ENCODE measurements at places on chromosomes 2 and 18. TPM values are rescaled to one million over a fixed set of nuclear protein-coding genes. Genes with fewer than 3 reads are reported as not detected.
A peak's percentile ranks its signal among the peaks of the same experiment; 100 is the strongest.

- peak overlapping the region; percentile 72 for H3K27ac ChIP-seq
Measured at GRCh38 chr18:58447402-58448095, 181.3 kb downstream of the ALPK2 start.

- no peak overlapping the region for H3K27ac ChIP-seq
- H3K27me3 ChIP-seq = no peaks in the 10 kb centered on the region
- H3K4me3 ChIP-seq = no peak overlapping the region
- DNase-seq = no peak
Measured at GRCh38 chr2:231286964-231287363, 88.5 kb downstream of the ARMC9 start.

Gene NT5C1B
- not detected for polyA plus RNA-seq

Gene UGT1A5
- not detected for polyA plus RNA-seq

GRCh38 chr18:45379903-45380302 is 235.4 kb upstream of the SLC14A2 start:
- no peak overlapping the region for H3K27ac ChIP-seq
- no peaks in the 10 kb centered on the region for H3K36me3 ChIP-seq
- H3K27me3 ChIP-seq = no peaks in the 10 kb centered on the region
- no peak overlapping the region for H3K4me3 ChIP-seq

DNA sequence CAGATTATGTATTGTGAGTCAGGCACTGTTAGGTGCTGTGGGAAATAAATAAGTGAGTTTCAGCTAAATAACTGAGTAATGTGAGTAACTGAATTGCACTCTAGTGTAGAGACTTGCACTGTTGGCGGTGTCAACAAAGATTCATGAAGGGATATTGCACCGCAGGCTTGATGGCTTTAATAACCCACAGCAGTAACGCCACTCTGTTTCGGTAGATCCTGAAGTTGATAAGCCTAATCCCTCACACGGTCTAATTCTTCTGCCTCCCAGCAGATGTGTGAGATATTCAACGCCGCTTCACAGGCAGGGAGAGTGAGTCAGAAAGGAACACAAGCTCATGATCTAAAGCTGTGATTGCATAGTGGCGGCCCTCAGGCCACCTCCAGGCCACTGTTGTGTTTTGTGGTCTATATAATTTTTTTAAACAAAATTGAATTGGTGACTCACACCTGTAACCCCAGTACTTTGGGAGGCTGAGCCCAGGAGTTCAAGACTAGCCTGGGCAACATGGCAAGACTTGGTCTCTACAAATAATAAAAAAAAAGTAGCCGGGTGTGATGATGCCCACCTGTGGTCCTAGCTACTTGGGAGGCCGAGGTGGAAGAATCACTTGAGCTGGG is 94.3 kb downstream of the LIPG start:
- no peak overlapping the region for H3K4me3 ChIP-seq
- no peaks in the 10 kb centered on the region for H3K27me3 ChIP-seq
- no peaks in the 10 kb centered on the region for H3K4me1 ChIP-seq
- no peak overlapping the region for H3K27ac ChIP-seq
- no peaks in the 10 kb centered on the region for H3K36me3 ChIP-seq

Measured in sigmoid colon (tissue), 7 donors.